Stimulated activated CD8-positive, alpha-beta memory T cell treated with anti-CD3 and anti-CD28 coated beads, Interleukin-7, amount 100 ng/mL, for 1 hour (primary cell): ENCODE measurements at places on chromosomes 7 and 10.

DNA sequence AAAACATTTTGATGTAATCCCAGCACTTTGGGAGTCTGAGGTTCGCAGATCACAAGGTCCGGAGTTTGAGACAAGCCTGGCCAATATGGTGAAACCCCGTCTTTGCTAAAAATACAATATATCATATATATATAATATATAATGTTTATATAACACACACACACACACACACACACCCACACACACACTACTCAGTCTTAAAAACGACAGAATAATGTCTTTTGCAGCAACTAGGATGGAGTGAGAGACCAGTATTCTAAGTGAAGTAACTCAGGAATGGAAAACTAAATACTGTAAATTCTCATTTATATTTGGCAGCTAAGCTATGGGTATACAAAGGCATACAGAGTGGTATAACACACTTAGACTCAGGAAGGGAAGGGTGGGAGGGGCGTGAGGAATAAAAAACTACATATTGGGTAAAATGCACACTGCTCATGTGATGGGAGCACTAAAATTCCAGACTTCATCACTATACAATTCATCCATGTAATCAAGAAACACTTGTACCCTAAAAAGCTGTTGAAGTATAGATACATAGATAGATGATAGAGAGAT is 231.2 kb upstream of the SEMA3A start:
- no peak for DNase-seq

DNA sequence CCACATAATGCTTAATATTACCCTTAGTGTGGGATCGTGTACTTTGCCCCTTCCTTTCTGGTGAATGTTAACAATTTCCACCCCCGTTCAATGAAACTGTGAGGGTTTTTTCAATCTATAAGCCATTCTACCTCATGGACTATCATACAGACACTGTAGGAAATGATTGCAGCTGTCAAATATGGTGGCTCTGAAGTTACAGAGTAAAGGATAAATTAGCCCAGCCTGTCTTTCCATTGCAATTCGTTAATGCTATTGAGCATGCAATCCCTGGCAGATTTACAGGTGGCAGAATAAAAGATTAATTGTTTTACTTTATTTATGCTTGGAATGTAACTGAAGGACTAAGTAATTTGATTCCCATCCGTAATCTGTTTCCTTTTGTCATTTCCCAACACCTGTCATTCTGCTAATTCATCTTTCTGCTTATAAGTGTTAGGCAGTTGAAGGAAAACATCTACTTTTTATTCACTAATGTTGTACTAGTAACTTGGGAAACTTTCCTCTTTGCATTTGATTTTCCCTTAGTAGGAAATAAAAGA is 1211.6 kb upstream of the LRRN3 start:
- no peak for DNase-seq

DNA sequence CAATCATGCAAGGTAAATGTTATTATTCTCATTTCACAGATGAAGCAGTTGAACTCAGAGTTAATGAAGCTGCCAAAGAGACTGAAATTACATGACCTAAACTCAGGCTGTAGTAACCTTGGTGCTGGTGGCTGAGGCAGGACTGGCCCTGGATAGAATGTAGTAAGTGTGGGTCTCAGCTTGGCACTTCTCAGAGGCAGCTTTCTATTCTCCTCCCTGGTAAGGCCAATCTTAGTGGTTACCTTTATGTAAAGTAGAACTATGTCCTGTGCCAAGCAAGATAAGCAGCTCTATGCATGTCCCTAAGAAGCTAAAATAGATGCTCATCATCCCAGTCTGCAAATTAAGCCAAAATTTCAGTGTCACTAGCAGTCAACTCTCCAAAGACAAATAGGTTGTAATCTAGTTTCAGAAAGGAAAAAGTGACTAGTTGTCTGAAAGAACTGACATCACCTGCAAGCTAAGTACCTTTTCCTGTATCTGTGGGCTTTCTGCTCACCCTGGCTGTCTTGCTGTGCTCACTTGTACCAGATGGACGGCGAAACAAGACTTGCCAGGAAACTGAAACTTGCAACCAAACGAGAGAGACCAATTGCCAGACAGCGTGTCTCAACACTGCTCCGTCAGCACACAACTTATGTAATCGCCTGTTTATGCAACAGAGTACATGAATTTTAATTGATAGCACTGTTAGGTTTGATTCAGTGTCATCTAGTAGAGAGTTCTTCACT is 43.7 kb downstream of the CH25H start:
- DNase-seq, result no peak

DNA sequence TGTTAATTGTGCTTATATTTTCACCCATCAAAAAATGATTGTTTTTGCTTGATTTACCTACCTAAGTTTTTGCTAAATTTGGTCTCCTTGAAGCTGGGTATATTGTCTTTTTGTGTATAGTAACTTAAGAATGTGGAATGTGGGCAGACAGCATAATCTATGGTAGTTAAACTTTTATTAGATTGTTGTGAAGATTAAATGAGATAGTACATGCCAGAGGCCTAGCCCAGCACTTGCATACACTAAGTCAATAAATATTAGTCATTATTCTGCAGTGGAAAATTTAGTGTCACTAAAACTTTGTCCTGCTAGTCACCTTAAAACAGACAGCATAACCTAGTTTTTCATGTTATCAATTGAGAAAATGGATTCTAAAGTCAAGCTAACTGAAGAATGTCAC is 19.3 kb upstream of the RPA3 start:
- DNase-seq, result no peak

GRCh38 chr7:116626886-116627285 is 45.1 kb upstream of the MET start:
- no peak for DNase-seq

DNA sequence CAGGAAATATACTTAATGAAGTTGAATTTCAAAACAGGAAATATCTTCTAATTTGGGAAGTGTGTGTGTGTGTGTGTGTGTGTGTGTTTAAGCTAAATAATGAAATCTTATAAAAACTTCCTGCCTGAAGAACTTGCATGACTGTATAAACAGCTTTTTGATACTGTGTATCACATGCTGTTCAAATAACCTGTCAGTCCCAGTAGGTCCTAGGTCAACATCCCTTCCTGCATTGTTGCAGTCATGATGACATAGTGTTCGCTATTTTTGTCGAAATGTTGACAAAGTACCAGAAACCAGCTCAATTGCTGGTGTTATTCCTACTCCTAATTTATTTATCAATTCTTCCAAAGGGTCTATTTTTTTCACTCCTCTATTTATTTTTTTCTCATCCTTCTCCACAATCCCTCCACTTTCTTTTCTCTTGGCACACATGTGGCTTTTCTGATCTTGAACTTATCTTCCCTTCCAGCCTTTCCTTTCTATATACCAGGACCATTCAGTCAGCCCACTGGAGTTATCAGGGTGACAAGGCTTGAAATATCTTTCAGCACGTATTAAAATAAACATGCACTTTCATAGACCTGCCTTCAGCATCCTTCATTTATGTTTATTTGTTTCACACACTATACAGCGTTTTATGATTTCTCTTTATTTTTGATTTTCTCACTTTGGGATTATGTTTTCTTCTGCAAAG is 115.8 kb downstream of the PLXDC2 start:
- DNase-seq, result no peak

- no peak for DNase-seq
Measured at GRCh38 chr10:7405637-7406036, 5.2 kb downstream of the SFMBT2 start.

- DNase-seq, result no peak
Measured at GRCh38 chr7:108613147-108613948, 43.7 kb downstream of the DNAJB9 start.

GRCh38 chr7:120304674-120305073 is 31.7 kb downstream of the KCND2 start:
- no peak for DNase-seq

- DNase-seq, result no peak
Measured at GRCh38 chr7:29271319-29271658, 76.7 kb downstream of the CHN2 start.

- DNase-seq, result no peak
Measured at GRCh38 chr10:20110125-20111100, 294.2 kb downstream of the PLXDC2 start.

DNA sequence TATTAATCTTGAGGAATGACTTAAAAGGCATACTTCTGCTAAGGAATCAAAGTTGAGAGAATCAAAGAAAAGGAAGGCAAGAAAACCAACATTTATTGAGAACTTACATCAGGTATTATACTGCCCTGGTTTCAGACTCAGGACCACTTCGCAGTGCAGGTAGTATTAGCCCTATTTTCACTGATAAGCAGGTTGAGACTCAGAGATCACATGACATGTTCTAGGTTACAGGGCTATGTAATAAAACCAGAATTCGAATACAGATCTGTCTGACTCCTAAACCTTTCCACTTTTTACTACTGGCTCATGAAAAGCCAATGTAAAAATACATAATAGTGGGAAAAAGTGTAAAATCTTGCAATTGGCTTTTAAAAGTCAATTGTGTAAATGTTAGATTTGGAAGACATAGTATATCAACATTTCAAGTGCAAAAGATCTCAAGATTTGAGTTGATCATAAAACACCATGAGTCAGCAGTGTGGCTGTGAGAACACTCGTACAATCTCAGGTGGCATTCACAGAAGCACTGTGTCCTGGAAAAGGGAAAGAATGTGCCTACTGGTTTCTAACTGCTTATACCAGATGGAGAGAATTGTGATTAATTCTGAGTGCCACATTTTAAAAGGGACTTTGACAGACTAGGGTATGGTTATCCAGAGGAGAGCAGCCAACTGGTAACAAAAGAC is 195.8 kb upstream of the MKLN1 start:
- DNase-seq, result no peak
